ENCODE measurements at places on chromosomes 1 and 21. TPM values are rescaled to one million over a fixed set of nuclear protein-coding genes. Genes with fewer than 3 reads are reported as not detected.

DNA sequence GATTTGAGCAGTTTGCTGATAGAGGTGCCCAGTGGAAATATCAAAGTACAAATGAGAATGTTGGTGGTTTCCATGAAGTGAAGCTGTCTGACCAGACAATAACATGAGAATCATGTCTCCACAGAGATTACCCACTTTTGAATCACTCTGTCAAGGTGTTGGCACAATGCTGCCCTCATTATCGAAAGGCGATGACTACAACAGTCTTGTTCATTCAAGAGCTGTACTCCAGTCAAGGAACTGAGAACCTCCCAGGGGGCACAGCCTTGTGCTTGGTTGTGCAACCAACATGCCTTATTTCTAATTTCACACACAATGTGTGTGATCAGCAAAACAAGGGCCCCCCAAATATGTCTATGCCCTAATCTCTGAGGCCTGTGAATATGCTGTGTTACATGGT lies 35.7 kb downstream of the ETS2 start:
- no peak for DNase-seq

Gene CRNN
- total RNA-seq, result not detected

Gene CD52
- total RNA-seq, result not detected

GRCh38 chr1:7375329-7375728 lies 395.8 kb upstream of the VAMP3 start:
- no peak for DNase-seq

DNA sequence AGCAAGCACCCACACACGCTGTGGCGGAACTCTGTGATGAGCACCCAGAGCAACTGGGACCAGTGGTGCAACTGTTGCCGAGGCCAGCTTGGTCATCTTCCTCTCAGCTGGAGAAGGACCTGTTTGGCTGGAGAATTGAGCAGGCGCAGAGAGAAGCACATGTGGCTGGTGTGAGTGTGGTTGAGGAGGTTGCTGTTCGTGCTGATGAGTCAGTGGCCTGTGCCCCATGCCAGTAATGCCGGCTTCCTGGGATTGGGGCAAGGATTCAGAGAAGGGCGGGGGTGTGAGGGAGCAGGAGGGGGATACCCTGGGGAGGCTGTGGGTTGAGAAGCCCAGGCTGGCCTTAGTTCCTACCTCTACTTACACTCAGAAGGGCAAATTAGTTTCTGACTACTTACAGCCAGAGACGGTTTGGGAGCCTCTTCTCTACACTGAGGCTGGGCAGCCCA lies 57.5 kb upstream of the EPS8L3 start:
- peak; percentile 63 for DNase-seq

Gene KCNJ6
- not detected for total RNA-seq

Gene FNDC5
- not detected for total RNA-seq

DNA sequence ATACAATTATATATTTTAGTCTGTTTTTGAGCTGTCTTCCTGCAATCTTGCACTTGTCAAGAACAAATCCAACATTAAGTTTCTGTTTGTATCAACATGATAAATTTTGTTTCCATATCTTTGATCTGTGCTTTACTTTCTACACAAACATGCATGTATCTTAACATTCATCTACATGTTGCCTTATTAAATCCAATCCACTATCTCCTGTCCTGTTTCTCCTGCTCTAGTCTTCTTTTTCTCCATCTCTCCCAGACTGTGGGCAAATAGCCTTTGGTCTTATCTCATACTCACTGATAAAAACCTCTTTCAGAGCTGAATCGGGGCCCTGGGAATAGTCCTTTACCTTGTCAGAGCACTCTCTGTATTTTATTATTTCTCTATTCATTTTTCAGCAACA lies 101.3 kb downstream of the PLPPR4 start:
- no peak for DNase-seq

GRCh38 chr1:86150553-86151055 lies 6.0 kb downstream of the COL24A1 start:
- DNase-seq, result no peak

Gene TMPRSS15
- not detected for total RNA-seq

GRCh38 chr1:115400426-115400825 lies 62.4 kb upstream of the NGF start:
- no peak for DNase-seq

- no peak for DNase-seq
These were observed 75.4 kb downstream of the SLC35A3 start for GRCh38 chr1:100045206-100045605.

DNA sequence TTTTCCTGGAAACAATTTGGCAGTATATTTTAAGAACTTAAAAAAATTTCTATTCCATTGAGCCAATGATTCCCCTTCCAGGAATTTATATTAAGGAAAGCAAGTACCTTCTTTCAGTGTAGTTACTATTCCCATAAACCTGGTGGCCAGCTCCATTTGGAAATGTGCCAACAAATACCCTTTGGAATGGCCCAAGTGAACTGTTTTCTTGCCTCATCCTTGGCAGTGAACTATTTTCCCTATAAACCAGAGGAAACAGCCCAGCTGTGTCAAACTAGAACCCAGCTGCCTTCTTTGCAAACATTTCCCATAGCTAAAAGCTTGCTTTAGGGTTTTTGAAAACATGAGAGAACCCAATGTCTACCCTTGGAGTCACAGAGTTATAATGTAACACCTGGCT lies 496.9 kb downstream of the NEGR1 start:
- no peak for DNase-seq

Gene GNAT2
- not detected for total RNA-seq

DNA sequence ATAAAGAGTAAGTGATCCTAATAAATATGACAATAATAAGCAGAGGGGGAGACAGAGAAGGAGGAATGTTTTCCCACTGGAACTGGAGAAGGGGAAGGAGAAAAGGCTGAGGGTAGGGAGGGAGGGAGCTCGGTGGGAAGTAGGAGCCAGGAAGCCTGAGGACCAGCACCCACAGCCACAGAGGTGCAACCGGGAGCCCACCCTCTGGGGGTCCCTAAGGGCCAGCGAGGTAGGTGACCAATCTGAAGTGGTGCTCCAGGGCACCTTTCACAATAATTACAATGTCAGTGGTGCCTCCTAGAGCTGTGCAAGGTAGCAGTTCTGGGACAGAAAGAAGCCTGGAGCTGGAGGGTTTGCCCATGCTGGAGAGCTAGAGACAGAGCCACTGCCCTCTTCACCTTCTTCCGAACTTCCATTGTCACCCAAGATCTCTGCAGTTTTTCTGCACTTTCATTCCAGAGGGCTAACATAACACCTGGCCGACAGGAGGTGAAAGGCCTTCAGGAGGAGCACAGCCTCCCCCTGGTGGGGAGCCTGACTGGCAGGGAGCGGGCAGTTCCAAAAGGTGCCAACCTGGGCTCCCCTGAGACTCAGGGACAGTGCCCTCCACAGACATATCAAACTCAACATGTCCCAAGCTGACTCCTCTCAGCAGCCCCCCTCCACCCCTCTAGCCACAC lies 4.1 kb upstream of the AHCYL1 start:
- no peak for DNase-seq

- no peak for DNase-seq
These were observed 144.8 kb upstream of the SAMSN1 start for GRCh38 chr21:14690886-14691285.

DNA sequence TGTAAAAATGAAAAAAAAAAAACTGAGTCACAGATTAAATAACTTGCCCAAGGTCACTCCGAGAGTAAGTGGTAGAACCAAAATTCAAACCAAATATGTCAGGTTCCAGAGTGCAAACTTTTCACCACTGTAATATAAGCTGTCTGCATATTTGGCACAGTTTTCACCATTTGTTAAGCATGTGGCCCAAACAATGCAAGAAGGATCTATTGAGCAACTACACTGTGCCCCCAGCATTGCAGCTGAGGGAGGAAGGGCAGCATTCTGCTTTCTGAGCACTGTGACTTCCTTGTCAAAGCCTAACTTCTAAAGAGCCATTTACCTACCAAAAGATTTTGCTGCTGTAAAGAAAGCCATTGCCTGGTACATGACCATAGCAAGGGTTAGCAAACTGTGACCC lies 133.4 kb downstream of the SYT2 start:
- DNase-seq, result no peak

DNA sequence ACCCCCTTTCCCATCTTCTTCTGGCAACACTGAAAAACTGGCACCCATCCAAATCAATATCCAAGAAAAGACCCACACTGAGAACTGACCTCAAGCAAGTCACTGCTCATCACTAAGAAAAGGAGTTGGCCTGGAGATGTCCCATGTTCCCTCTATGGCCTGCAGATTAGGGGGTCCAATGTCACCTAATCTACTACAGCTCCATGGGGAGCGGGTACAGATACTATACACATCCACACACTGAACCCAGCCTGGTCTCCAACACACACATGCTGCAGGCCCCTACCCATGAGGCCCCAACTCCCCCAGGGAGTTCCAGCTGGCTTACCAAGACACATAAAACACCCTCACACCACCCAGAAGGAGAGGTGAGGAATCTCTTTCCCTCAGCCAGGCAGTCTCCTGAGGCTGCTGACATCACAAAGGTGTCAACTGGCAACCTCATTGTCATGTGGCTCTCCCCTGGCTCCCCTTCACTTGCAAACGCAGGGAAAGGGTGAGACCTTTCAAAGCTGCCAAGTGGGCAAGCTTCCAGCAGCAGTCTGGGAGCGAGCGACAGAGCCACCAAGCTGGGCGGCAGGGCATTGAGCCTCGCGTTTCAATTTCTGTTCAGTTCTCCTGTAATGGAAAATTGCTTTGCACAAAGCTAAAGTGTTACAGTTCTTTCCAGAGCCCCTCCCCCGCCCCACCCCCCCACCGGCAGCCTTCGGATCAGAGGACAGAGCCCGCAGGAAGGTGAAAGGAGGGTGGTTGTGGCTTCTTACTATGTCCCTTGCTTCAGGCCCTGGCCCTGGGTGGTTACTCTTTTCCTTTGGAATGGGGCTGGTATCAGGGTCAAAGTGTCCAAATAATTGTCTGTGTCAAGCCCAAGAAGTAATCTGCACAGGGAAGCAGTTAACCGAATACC lies at the start of gene LRRC52:
LRRC52 (plus strand) TSS at position 469 of the 907 bp plus-strand sequence; CDS start at position 766, 297 bp downstream.
- no peak for DNase-seq

Gene PRELP
- 125 TPM for total RNA-seq

- no peak for DNase-seq
These were observed 72.1 kb upstream of the SIM2 start for GRCh38 chr21:36626791-36627190.

GRCh38 chr1:200437556-200438203 lies 27.8 kb upstream of the ZNF281 start:
- no peak for DNase-seq

Gene NENF
- 164 TPM for total RNA-seq

- peak; percentile 69 for DNase-seq
These were observed 4.0 kb downstream of the S100A16 start for GRCh38 chr1:153608742-153609584.

DNA sequence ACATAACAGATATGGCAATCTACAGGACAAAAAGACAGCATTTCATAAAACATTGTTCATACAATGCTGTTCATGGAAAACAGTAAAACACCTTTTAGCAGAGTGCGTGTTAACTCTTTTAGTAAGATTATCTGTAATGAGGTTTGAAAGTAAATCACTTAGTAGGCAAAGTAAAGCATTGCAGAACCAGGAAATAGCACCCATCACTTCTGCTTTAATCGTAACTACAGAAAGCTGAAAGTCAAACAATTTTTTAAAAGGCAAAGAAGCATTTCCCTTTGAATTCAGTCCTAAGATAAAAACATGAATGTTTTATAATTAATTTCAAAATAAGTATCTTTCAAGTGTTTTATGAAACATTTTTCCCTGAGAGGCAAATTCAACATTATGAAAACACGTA lies 63.3 kb upstream of the RNF11 start:
- DNase-seq, result no peak

- DNase-seq, result no peak
These were observed 9.0 kb downstream of the CLIC4 start for GRCh38 chr1:24754229-24754628.

DNA sequence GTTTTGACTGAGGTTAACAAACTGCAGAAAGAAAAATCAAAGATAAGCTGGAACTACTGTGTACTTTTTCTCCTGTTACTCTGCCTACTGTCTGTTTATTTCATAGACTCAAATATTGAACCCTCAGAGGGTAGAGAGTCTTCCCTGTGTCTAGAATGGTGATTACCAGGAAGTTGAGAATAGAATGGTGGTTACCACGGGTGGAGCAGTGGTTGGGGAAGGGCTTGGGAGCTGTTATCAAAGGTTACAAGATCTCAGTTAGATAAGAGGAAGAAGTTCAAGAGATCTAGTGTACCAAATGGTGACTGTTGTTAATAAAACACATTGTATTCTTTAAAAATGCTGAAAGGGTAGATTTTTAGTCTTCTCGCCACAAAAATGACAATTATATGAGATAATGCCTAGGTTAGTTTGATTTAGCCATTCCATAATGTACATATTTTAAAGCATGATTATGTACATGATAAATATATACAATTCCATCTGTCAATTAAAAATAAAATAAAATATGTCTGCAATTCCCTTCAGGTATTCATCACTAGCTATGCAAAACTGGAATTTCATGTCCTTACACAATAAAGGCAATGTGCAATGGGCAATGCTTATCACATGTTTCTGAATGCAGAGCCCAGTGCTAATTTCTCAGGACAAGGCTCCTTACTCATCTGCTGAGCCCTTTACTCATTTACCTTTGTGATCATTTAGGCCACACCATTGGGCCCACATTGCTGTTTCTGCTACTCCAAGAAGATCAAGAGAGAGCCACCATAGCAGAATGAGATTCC lies 474.3 kb upstream of the CAMK1G start:
- no peak for DNase-seq

- DNase-seq, result no peak
These were observed 39.0 kb downstream of the PTPRC start for GRCh38 chr1:198677871-198678270.

- DNase-seq, result peak; percentile 15
These were observed 69.0 kb downstream of the PGM1 start for GRCh38 chr1:63662056-63662836.

DNA sequence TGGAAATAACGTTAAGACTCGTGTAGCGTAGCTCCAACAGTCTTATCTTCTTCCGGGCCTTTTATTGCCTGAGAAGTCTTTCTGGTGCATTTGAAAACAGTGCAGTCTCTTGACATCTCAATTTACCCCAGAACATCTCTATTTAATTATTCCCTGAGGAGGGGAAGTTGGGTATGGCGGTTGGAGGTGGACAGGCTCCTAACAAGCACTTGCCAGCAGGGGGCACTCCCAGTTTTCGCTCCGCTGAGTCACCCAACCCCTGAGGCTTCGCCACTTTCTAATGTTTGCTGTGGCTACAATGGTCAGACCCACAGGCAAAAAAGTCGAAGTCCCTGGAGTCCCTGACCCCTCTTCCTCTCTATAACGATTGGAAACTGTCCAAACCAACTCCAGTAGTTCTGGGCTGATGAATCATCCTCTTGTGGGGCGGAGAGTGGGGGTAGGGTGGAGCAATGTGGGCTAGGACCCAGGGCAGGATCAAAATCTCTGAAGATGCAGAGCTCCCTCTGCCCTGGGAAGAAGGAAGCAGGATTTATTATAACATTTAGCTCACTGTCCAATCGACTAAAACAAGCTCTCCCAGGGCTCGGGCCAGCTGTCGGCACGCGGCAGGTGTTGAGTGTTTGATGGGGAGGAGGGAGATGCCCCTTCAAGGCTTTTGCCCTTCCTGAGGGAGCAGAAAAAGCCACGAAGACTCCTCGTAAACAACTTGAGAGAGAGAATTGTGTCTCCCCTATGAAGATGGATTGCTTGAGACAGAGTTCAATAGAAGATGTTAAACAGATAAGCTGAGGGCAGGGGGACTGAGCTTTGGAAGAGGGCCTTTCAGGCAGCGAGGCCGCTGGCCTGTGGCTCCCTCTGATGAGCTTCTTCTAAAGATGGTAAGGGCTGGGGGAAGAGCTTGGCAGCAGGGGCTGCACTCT lies 85.7 kb downstream of the BRINP2 start:
- DNase-seq, result no peak
